Stimulated activated CD8-positive, alpha-beta memory T cell treated with anti-CD3 and anti-CD28 coated beads, Interleukin-15, amount 100 ng/mL, for 48 hours (primary cell): ENCODE measurements at places on chromosomes 7 and 10.

- DNase-seq, result no peak
These were observed 45.6 kb upstream of the LRRC4 start for GRCh38 chr7:128076796-128077271.

GRCh38 chr7:1546274-1546908 lies 9.6 kb downstream of the TMEM184A start:
- no peak for DNase-seq

- DNase-seq, result no peak
These were observed 290.6 kb downstream of the FZD1 start for GRCh38 chr7:91554883-91555282.

- DNase-seq, result no peak
These were observed 90.2 kb downstream of the FRMD4A start for GRCh38 chr10:14240253-14241189.

DNA sequence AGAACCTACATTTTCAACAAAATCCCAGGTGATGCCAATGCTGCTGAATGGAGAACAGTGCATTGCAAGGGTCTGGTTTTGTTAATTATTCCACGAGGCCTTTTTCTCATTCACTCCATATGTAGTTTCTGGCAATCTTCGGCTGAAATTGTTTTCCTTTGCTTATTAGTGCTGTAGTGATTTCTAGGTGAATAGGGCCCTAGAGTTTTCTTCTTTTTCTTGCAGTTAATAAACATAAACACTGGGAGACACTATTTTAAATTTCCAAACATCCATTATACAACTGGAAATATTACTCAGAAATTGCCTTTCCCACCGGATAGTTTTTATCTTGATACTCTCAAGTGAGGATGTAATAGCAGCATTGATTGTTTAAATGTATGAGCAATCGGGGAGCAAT lies 435.6 kb downstream of the XPNPEP1 start:
- DNase-seq, result no peak

- DNase-seq, result no peak
These were observed 45.9 kb upstream of the DRGX start for GRCh38 chr10:49441488-49442476.

GRCh38 chr10:97549587-97550322 lies 22.8 kb upstream of the ANKRD2 start:
- DNase-seq, result no peak

DNA sequence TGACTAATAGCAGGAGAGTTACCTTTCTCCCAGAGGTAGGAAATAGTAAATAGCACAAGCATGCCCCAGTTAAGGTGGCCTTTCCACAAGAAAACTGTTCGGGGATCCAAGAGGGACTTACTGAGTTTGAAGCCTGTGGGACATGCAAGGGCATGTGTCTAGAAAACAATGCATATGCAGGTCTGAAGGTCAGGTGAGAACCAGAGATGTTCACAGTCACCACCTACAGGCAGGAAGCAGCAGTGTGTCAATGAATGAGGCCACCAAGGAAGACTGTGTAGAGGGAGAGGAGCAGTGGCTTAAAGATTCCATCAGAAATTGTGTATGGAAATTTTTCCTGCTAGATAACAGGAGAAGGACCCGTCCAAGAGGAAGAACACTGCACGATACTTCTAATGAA lies 66.0 kb downstream of the CALD1 start:
- DNase-seq, result no peak

GRCh38 chr7:67866054-67866453 lies 869.4 kb downstream of the TYW1 start:
- no peak for DNase-seq

DNA sequence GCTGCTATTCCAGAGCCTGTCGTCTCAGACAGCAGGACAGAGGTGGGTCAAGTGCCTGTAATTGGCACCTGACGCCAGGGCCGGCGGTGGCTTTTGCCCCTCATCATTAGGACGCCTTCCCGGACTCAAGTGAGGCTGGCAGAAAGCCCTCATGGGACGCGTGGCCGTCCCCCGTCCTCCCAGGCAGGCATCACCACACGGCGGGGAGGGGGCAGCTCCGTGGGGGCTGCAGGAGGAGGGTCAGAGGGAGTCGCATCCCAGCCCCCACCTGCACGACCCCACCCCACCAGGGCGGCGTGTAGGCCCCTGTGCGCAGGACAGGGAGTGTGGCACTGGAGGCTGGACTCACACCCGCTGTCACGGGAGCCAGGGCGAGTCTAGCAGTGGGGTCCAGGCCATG lies 16.3 kb downstream of the CFAP46 start:
- DNase-seq, result no peak

GRCh38 chr7:13737563-13737962 lies 251.9 kb downstream of the ETV1 start:
- DNase-seq, result no peak

GRCh38 chr10:25080880-25081581 lies 64.6 kb downstream of the THNSL1 start:
- peak; percentile 27 for DNase-seq

DNA sequence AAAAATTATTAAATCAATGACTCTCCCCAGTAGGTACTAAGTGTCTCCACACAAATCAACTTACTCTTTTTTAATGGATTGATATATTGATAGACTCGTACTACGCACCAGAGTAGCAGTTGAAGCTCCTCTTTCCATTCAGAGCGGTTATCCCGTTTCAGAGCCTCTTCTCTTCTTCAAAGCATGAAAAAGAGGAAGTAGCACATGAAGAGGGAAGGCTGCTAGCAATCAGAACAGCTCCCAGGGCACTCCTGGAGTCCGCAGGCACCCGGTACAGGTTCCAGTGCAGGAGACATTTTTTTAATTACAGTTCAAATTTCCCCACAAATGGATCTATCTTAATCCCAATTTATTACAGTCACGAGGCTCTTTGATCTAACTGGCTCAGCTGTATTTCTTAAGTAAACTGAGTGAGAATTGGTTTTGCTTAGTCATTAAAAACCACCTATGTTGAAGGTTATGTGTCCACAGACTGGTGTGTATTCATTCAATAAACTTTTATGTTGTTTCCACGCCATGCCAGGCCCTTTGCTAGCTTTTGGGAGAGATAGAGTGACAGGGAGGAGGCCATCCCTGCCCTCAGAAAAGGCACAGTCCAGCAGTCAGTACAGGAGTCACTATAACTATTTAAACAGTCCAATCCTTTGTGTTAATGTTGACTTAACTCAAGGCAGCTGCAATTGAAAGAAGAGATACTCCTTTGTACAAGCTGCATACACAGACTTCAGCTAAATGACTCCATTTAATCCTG lies 32.1 kb upstream of the CALN1 start:
- no peak for DNase-seq

- no peak for DNase-seq
These were observed 17.5 kb upstream of the NOM1 start for GRCh38 chr7:156932006-156932405.

- DNase-seq, result no peak
These were observed 100.7 kb downstream of the CDK6 start for GRCh38 chr7:92735707-92736106.

GRCh38 chr10:129911451-129912165 lies 52.5 kb downstream of the EBF3 start:
- no peak for DNase-seq

- no peak for DNase-seq
These were observed 74.5 kb downstream of the LANCL2 start for GRCh38 chr7:55439627-55440026.

GRCh38 chr10:52900593-52900992 lies 128.0 kb upstream of the MBL2 start:
- DNase-seq, result no peak

DNA sequence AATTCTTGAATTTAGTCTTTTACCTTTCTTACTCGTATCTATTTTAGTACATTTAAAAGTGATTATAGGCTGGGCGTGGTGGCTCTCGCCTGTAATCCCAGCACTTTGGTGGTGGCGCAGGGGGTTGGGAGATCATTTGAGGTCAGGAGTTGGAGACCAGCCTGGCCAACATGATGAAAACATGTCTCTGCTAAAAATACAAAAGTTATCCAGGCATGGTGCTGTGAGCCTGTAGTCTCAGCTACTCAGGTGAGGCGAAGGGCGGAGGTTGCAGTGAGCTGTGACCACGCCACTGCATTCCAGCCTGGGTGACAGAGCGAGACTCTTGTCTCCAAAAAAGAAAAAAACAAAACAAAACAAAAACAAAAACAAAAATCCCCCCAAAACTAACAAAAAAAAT lies 12.2 kb downstream of the PRKCQ start:
- no peak for DNase-seq

DNA sequence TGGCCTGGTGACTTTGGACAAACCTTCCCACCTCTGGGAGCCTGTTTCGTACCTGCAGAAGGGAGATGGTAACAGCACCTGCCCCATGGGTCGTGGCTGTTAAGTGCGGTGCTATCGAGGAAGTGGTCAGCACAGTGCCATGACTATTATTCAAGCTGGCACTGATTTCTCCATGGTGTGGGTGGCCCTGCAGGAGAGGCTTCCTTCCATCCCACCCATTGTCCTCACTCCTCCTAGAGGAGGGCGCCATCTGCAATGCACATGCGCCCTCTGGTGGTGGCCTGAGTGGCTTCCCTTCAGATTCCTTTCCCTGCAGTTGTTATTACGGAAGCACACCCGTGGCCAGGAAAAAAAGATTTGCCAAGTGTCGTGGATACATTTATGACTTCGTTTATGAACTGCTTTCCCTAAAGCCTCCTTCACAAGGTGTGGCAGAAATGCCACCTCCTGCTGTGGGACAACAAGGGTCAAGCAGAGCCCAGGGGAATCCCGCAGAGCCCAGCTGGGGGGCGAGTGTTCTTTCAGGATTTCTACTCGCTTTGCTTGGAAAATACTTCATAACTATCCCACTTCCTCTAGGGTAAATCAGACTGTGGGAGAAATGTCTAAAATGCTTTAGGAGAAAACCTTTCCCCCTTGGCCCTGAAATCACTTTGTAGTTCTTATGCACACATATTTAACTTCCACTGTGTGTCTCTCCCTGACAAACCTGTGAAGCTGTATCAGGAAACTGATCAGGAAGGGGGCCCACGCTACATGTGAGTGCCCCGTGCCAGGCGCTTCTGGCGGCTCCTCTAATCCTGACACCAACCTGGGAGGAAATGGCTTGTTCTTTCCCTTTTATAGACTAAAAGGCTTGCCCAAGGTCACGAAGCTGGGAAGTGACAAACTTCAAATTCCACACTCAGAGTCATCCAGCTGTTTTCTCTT lies 98.0 kb upstream of the ANLN start:
- DNase-seq, result peak; percentile 50

GRCh38 chr10:119282446-119282845 lies 75.1 kb downstream of the GRK5 start:
- no peak for DNase-seq
